ENCODE measurements at places on chromosomes 7 and 10.
A peak's percentile ranks its signal among the peaks of the same experiment; 100 is the strongest.

GRCh38 chr7:1455955-1456354, 3.3 kb downstream of the MICALL2 start:
- no peak for DNase-seq

DNA sequence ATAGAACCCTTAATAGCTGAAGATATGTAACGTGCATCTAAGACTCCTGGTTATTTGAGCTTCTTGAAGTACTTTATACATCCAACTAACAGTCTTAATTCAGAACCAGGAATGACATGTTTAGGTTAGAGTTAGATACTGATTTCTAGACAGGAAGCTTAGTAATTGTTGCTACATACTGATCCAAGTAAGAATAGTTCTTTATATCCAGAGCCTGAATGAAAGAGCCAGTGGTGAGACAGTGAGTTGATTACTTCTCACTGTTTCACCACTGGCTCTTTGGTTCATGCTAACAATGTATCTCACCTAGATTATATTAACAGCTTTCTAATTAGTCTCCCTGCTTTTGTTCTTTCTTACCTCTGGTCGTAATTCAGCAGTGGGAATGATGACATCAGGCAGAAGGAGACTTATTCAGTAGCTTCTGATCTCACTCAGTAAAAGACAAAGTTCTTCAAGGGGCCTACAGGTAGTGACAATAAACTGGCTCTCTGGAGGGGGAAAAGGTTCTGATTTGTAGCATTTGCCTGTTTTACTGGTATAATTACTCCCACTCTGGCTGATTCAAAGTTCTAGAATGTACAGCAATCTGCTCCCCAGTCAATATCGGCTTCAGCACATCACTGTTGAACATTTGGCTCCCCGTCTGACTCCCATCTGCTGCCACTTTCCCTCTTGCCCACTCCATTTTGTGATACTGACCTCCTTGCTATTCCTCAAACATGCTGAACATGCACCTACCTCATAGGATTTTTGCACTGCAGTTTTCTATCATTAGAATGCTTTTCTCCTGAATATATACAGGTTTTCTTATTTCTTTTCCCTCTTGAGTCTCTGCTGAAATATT, 29.1 kb downstream of the MCU start:
- DNase-seq, result no peak

- DNase-seq, result no peak
Measured at GRCh38 chr7:47405921-47406800, 175.8 kb downstream of the TNS3 start.

- DNase-seq, result no peak
Measured at GRCh38 chr7:116426428-116427156, 72.9 kb upstream of the CAV2 start.

GRCh38 chr10:126569513-126570244, 100.8 kb downstream of the C10orf90 start:
- no peak for DNase-seq

GRCh38 chr10:3783682-3784432, 1.2 kb downstream of the KLF6 start:
- DNase-seq, result no peak

DNA sequence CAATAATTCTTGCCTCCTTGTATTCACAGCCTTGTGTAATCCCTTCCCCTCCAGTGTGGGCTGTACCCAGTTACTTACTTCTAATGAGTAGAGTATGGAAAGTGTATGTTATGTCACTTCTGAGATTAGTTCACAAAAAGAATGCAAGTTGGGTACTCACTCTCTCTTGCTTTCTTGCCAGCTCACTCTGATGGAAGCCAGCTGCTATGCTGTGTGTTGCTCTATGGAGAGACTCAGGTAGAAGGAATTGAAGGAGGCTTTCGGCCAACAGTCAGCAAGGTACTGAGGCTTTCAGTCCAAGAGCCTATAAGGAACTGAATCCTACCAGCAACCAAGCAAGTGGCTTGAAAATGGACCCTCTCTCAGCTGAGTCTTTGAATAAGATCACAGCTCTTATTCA, 9.7 kb upstream of the BICC1 start:
- DNase-seq, result no peak

GRCh38 chr7:92685136-92686042, 95.2 kb upstream of the FAM133B start:
- peak; percentile 21 for DNase-seq

DNA sequence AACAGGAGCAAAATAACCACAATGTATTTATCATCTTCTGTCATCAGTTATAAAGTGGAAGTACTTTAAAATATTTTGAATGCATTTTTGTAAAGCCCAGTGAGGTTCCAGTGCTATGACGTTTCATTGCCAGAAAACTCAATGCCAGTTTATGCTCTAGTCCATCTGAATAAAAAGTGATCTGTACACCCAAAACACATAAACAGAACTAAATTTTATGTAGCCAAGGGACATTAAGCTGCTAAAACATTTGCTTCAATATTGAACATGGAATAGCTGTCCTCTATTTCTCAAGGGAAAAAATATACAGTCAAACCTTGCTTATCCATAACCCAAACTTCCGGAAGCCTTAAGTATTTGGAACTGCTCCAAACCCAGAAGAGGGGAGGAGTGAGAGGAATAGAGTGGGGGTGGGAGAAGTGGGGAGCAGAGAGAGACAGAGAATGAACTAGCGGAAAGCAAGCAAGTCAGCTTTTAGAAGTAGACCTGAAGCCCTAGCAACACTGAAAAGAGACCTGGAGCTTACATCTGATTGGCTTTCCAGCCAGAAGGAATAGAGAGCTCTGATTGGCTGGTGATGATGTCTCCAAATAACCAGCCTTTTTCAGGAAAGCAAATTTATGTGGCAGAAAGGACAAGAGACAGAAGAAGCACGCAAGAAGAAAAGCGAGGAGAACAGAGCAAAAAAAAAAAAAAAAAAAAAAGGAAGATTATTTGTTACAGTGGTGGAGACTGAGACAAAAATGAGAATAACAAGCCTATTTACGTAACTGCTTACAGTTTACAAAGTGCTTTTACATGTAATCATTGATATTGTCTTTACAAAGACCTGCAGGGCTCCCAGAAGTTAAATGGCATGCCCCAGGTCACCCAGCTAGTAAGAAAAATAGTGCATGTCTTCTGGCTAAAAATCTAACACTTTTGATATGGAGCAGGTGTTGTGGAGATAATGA, 196.0 kb downstream of the RNLS start:
- no peak for DNase-seq

Data from stimulated activated CD4-positive, alpha-beta T cell treated with anti-CD3 and anti-CD28 coated beads, Interleukin-15, amount 100 ng/mL, for 1 hour (primary cell).